ENCODE measurements at places on chromosomes 13 and 19.
A peak's percentile ranks its signal among the peaks of the same experiment; 100 is the strongest.

DNA sequence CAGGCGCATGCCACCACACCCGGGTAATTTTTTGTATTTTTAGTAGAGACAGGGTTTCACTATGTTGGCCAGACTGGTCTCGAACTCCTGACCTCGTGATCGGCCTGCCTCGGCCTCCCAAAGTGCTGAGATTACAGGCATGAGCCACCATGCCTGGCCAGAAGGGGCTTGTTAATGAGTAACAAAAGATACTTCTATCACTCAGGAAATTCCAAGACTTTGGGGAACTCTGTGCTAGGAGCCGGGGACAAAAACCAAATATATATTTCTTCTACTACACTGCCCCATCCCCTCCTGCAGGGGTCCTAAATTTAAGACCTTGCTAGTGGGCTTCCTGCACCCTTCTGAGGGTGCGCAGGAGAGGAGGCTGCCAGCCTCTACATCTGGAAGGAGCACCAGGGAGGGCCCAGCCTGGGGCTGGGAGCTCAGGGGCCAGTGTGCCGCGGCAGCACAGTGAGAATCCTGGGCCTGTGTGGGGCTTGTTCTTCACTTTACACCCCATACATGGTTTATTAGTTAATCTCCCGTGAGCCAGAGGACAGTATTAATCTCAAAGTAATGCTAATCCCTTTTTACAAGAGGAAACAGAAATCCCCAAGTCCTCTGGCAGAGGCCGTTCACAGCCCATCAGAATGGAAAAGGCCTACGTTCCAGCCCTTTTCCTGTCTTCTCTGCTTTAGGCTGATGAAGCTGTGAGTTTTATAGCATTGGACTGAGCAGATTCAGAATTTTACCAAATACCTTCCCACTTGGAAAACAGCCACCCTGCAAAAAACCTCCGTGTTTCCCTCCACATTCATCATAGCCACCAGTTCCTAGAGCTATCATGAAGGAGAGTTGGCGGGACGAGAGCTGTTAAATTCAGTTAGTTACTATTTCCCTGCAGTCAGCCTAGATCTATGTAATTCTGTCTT, 44.4 kb upstream of the NPAS1 start:
- DNase-seq = no peak

- DNase-seq = peak; percentile 58
Observed at GRCh38 chr19:19552798-19553197, 14.7 kb downstream of the CILP2 start.

DNA sequence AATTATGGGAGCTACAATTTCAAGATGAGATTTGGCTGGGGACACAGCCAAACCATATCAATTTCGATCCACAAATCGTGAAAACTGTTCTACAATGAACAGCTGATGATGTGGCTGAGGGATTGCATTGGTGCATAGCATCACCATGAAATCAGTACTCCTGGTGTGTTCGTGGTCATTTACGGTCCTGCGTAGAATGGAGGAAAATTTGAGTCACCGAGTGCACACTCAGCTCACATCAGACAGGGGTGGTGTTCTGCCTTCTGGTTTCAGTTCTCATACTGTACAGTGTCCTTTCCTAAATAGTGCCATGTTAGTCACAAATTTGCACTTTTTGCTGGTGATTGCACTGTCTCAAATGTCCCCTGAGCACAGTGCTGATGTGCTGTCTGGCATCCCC, 39.2 kb downstream of the MYH14 start:
- no peak for DNase-seq

DNA sequence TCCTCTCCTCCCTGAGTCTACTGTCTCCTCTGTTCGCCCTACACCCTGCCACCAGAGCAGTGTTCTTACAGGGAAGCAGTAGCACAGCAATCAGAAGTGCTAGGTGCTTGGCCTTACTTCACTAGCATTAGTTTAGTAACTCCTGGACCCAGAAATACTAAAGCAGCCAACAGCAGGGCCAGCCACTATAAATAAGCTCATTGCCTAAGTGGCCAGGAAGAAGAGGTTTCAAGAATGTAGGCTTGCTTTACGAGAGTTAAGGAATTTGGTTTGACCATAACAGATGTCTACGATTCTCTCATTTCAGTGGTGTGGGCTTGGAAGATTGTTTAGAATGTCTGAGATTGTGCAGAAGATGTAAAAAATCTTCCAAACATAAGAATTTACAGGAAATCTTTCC, 103.3 kb downstream of the ZAR1L start:
- no peak for DNase-seq

DNA sequence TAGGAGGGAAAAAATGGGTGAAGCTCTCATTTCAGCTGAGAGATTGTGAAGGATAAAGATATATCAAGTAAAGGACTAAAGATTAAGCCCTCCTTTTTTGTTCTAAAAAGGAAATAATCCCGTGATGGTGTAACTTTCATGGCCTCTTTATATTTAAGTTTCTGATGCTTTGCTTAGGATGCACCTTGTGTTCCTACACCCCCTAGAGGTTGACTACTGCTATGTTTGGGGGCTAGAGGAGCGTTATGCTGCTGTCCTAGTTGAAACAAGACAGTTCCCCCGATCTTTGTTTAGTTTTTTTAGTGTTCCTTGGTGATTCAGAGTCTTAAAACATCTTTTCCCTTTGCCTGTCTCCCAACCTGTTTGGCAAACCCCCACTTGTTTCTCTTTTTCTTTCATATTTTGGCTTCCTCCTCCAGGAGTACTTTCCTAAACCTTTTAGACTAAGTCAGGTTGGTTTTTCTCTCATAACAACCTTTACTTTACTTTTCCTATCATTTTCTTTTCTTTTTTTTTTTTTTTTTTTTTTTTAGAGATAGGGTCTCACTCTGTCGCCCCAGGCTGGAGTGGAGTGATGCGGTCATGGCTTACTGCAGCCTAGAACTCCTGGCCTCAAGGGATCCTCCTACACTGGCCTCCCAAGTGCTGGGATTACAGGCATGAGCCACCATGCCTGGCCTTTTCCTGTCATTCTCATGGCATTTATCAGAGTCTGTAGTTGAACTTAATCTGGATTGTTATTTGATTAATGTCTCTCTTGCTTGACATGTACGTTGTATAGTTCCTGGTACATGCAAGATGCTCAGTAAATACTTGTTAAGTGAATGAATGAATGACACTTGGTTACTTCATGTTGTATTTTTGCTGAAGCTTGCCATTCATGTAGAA, 2.8 kb downstream of the UBA2 start:
- DNase-seq = no peak

DNA sequence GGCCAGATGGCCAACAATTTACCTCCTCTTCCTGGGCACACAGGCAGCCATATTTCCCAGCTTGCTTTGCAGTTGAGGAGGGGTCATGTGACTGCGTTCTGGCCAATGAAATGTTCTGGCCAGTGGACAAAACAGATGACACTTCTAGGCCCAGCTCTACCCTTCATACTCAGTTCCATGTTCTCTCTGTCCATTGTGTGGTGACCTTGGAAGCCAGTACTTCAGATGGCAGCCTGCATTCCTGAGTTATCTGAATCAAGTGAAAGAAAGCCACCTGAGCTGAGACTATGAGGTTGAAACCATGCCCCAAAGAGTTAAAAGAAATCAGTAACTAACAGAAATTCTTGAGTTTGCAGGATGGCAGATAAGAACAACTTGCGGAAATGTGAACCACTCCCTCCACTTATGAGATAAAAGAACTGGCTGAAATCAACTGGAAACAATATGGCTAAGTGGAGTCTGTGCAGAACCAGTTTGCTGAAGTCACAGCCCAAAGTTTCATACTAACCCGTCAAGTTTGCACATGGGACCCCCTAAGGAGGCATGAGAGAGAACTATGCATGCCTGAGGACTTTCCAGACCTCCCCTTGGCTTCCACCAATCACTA, 8.1 kb downstream of the FAM187B start:
- DNase-seq = no peak

- no peak for DNase-seq
Observed at GRCh38 chr13:112722433-112723263, 32.8 kb downstream of the ATP11A start.
